ENCODE measurements at places on chromosomes 6 and 20.
A peak's percentile ranks its signal among the peaks of the same experiment; 100 is the strongest.

DNA sequence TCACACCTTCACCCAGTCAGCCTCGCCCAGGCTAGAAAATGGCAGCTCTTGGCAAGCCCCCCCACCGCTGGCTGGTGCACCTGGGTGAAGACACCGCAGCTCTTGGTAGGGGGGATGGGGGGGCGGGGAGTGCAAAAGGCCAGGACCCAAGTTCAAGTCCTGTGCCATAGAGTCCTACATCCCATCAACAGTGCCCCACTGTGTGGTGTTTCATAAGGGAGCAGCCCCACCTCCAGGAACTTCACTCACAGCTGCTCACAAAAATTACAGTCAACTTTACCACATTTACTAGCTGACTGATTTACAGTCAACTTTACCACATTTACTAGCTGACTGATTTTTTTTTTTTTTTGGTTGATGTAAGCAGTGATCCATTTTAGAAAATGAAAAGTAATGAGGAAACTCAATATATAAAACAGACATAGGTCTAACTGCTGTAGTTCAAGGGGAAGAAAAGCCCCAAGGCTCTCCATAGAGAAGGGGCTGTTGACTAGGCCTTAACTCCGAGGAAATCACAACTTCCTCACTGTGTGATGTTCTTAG lies 208.9 kb upstream of the SNX9 start:
- no peak for DNase-seq

- no peak for DNase-seq
Observed at GRCh38 chr6:13339863-13340630, 11.7 kb upstream of the TBC1D7 start.

DNA sequence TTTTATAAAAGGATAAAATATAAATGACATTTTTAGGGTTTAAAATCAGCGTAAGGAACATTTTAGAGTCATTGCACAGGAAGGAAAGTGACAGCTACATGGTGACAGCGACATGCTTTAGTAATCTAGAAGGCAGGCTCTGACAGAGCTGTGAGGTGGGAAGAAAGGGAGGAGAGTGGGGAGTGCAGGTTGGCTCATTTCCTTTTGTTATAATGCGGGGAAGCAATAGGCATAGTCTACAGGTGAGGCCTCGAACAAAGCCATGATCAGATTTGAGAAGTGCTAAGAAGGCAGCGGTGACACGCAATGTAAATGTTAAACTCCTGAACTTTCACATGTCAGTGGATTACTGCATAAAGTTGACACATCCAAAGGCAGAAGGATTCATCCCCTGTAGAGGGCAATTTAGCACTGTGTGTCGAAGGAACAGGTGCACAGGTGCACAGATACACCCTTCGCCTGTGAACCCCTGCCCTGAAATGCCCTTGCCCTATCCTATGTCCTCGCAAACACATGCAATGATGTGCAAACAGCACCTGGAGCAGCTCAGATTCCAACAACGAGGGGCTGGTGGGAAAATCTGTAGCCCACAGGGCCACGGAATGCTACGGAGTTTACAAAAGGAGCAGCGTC lies 32.4 kb upstream of the SMOC2 start:
- DNase-seq = no peak

DNA sequence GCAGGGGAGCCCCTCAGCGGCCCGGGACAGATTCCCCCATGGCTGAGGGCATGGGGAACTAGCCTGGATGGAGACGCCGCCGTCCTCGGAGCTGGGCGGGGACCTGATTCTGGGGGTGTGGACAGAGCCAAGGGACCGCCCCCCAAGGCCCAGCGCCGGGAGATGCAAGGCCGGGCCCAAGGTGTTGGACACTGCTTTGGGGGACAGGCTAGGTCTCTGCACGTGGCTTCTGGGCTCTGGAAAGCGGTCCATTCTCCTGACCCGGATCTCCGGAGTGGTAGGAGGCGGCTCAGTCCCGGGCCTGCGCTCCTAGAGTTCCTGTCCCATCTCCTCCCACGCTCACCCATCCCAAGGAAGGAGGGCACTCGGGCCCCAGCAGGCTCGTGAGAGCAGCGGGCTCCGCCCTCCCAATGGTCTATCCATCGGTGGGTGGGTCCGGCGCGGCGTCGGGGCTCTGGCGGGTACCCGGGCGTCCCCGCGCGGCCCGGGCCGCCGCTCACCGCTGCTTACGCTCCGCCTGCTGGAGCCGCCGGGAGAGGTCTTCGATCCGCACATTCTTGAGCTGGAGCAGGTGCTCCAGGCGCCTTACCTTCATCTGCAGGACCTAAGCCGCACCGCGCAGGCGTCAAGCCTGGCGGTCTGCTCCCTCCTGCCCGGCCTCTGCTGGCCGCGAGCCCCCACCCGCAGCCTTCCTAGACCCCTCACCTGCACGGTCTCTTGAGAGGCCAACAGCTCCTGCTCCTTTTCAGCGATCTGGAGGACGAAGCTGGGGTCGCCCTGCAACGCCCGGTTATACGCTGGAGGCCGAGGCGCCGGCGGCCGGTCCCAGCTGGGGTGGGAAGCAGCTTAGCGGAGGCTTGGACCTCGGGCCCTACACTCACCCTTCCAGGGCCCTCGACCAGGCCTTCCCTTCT lies 3.3 kb downstream of the SPEF1 start:
- peak; percentile 87 for DNase-seq

DNA sequence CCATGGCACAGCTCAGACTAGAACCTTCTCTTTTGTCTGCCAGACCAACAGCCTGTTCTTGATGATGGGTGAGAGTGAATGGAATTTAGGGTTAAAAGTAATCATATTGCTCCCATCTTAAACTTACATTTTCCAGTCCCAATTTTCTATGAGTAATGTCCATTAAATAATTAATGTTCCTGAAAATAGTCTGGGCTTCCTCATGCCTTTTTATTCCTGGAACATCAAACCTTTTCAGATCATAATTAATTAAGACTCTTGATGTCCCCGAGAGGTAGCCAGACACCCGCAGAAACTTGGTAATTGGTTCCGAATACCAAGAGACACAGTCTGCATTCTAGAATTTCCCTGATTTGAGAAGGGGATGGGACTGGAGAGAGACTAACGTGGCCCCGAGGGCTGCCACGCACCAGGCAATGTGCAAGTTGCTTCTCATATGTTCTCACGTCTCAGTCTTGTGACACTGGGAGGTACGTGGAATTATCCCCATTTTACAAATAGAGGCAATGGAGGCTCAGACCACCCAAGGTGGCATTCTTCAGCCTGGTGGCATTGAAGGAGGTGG lies 78.6 kb upstream of the TOX2 start:
- DNase-seq = no peak

DNA sequence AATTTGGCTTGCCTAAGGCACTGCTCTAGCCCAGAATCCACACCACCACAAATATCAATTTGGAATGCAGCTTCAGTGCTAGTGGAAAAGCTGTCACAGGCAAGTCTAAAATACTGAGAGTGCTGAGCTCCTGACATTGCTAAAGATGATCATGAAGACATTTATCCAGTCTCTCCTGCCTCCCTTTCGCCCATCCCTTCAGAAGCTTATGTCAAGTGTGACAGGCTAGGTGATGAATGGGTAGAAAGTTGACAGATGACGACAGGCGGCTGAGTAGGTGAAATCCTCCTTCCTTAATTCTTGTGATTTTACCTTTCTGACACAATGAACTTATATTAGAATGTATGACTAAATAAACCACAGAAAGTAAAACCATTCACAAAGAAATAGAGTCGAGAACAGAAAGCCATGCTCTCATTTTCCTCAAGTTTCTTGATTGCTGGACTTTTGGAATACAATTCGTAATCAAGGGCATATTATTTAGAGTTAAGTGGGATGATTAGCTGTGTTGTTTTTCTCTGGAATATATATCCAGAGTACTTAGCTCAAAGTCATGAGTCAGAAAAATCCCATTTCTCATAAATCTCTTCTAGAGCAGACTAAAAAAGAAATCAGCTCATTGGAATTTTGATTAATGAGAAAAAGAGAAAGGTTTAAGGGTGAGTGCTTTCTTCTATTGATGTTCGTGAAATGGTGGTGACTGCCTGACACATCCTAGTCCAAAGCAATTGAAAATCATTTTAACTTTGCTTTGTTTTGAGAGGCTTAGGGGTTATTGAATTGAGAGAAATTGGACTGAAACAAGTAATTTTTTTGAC lies 1228.2 kb upstream of the CITED2 start:
- peak; percentile 16 for DNase-seq

DNA sequence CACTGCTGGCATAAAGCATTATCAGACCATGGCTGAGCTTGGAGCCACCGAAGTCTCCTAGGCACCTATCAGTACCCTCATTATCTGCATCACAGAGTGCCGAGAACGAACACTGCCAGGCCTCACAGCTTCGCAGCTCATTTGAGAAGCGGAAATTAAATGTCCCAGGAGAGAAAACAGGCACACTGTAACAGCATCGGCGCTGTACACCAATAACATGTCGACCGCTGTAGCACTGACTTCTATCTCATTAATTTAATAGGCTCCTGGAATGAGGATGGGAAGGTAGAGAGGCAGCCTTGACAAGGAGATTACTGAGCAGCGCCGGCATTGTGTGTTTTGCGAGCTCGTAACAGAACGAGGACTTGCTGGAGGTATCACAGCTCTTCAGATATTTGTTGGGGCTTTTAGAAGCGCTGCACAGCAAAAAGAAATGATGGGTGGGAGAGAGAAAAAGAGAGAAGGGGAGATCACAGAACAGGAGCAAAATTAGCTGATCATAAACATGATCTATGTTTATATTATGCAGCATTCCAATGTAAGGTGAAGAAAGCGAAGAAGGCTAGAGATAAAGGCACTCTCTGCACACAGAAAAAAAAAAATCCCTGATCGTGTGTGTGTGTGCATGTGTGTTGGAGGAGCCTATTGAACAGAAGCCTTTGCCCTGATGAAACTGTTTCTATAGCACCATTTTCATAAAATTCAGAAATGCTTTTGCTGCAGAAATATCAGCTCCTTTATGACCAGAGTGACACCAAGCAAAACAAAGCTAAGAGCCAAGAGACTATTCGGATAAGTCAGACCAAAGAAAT lies 29.2 kb downstream of the ID4 start:
- no peak for DNase-seq

DNA sequence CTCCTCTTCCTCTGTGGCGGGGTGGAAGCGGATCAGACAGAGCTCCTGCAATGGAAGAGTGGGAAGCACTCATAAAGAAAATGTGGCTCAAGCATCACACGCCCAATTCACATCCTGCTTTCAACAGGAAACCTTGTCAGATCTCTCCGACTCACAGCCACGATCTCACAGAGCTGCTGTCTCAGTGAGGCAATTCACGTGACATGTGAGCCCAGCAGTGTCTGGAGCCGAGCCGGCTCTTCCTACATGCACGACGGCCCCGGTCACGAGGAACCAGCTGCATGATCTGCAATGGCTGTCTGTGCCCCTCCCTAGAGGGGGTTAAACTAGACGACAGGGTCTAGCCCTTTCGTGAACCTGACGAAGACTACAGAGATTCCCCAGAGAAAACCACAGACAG lies 29.5 kb upstream of the TCFL5 start:
- DNase-seq = no peak

GRCh38 chr6:20142866-20143265 lies 69.4 kb downstream of the MBOAT1 start:
- DNase-seq = no peak

DNA sequence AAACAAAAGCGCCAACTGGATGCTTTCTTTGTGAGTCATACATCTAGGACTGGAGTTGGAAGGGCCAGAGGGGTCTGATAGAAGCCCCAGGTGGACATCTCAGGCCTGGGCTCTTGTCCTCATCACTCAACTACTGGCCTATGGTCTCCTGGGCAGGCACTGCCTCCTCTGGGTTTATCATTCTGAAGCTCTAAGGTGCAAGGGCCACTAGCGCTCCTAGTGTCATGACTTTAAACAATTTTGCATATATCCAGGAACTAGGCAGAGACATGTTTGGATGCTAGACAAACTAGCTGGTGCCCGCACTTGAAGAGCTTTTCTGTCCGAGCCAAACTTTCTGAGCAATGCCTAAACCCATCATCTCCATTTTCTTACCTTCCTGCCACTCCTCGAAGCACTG lies 72.3 kb downstream of the CD164 start:
- no peak for DNase-seq

- no peak for DNase-seq
Observed at GRCh38 chr6:162651505-162651904, 76.1 kb downstream of the PRKN start.

DNA sequence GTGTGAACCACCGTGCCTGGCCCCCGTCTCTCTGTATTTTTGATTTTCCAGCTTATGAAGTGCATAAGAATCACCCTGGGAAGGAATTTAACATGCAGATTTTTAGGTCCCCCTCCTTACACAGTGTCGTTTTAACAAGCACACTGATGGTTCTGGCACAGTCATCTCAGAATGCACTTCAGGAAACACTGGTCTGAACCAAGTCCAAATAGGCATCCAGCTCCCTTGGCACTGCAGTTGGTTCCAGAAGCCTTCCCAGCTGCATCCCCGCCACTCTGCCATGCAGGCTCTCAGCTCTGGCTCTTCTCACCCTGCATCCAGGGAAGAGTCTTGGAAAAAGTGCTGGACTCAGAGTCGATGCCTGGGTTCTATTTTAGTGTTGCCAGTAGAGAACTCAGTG lies 20.1 kb downstream of the RIPOR2 start:
- DNase-seq = no peak

- peak; percentile 18 for DNase-seq
Observed at GRCh38 chr6:79762370-79762769, 131.2 kb downstream of the SH3BGRL2 start.
